ENCODE measurements at places on chromosomes 2 and 18.
A peak's percentile ranks its signal among the peaks of the same experiment; 100 is the strongest.

DNA sequence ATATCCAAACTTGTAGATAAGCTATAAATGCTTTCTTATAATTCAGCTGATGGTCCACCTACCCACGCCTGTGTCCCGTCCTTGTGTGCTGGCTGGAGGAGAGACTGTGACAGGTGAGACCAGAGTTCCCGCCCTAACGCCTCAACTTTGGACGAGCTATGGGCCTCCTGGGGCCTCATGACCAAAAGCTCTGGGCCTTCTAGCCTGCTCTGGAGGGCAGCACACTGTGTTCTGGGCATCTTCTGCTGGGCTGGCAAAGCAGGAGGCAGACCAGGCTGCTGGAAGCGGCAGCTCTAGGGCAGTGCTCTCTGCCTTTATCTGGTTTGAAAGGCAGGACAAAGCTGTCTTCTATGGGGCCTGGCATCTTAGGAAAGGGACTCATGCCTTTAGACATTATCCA, 26.0 kb upstream of the PAX8 start:
- DNase-seq, result no peak

- DNase-seq, result no peak
These were observed 67.8 kb upstream of the SALL3 start for GRCh38 chr18:78911751-78912283.

- no peak for DNase-seq
These were observed 131.8 kb downstream of the KCNH7 start for GRCh38 chr2:162706770-162707169.

DNA sequence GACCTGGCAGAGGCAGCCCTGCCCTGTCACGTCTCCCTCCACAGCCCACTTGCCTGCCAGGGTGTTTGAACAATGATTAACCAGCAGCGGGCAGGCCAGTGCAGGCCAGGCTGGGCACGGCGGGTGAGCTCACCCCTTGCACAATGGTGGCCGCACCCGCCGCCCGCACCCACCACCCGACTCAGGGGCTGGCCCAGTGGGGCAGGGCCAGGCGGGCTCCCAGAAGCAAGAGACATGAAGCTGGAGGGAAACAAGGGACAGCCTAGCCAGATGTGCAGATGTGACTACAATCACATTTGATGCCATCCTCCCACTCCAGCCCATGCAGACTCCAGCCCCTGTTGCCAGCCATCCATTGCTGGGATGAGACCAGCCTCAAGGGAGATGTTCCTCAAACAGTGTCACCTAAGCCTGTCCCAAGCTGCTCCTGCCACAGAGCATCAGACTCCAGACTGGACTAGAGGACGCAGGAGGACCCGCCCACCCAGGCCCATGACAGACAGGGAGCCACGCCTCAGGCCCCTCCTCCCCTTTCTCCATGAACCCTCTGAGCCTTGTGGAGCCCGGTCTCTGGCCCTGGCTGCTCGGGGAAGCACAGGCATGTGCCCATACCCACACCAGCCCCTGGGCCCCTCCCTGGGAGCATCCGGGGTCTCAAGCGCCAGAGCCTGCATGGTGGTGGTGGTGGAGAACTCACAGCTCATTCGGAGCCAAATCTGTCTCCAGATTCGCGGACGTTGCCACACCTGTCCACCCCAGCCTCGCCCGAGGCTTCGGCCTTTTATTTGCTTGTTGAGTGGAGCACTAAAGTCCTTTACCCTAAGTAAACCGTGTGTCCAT, 45.0 kb downstream of the SDC1 start:
- peak; percentile 88 for DNase-seq

DNA sequence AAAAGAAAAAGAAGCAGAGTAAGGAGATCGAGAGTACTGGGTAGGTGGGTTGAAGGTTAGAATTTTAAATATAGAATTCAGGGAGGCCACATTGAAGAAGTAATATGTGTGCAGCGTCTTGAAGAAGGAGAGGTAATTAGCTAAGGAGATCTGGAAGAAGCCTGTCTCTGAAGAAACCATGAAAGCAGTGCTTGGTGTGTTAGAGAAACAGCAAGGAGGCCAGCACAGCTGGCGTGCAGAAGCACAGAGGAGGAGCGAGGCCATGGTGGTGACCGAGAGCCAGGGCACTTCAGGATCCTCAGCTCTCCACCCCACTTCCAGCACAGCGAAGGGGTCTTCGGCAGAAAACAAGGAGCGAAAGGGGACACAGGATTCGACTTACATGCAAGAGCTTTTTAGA, 305.8 kb downstream of the STK39 start:
- DNase-seq, result no peak

Measured in lower lobe of right lung (tissue), 2 donors.